Activated effector memory CD4-positive, alpha-beta T cell treated with Interleukin-2 at 50 U/mL for 16 hours (primary cell): ENCODE measurements at places on chromosomes 3 and 15.

- DNase-seq, result no peak
These were observed 526.5 kb upstream of the PROK2 start for GRCh38 chr3:72311425-72311824.

- no peak for DNase-seq
These were observed 181.2 kb downstream of the NECTIN3 start for GRCh38 chr3:111252779-111253178.

GRCh38 chr15:25875566-25875965 is 12.4 kb upstream of the ATP10A start:
- no peak for DNase-seq

DNA sequence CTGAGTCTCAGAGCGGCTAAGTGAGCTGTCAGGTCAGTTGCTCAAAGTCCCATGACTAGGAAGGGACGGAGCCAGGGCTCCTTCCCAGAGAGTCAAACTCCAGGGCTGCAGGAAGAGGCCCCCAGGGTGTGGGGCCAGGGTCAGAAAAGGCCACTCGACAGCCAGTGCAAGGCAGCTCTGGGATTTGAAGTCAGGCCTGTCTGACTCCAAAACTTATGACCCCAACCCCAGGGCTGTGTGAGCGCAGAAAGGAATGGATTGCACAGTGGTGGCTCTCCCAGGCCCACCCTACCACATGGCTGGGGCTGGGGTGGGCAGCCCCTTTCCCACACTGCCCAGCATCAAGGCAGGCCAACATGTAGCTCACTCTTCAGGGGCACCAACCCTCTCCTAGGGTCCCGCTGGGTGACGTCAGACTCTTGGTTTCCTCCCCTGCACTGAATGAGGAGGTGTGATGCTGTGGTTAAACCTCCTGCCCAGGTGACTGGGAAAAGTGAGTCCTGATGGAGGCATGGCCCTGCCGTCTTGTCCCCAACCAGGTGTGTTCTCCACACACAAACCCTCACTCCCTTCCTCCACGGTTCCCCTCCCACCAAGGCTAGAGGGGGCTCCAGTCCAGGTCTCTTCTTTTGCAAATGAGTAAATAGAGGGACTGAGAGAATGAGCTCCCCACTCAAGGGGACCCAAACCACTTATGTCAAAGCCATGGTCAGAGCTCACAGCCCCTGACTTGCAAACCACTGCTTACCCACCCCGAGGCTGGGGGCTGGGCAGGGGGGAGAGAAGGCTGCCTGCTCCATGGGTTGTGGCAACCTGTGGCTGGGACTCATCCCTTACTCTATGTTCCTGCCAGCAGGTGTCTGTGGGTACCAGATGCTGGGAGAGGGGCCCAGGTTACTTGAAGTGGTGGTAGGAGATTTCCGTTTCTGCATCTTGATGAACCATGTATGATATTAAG is 23.8 kb upstream of the CORO2B start:
- no peak for DNase-seq

DNA sequence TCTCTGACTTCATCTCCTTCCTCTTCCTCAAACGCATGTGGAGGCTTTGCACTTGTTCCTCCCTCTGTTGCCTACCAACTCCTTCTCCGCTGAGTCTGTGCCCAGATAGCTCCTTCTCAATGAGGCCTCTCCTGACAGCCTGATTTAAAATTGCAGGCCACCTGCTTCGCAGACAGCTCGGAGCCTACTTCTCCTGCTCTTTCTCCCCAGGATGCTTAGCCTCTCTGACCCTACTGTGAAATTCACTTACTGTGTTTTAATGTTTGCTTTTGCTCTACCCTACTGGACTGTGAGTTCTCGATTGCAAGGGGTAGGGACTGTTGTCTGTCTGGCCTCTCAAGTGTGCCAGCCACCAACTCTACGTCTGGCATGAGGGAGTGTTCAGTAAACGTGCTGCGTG is 83.4 kb downstream of the EEFSEC start:
- no peak for DNase-seq

- no peak for DNase-seq
These were observed 135.5 kb upstream of the COL8A1 start for GRCh38 chr3:99502871-99503270.
